ENCODE measurements at places on chromosomes 3 and 15. TPM values are rescaled to one million over a fixed set of nuclear protein-coding genes. Genes with fewer than 3 reads are reported as not detected.
A peak's percentile ranks its signal among the peaks of the same experiment; 100 is the strongest.

GRCh38 chr3:72673011-72673771, 175.1 kb downstream of the SHQ1 start:
- DNase-seq, result no peak

Gene SOX14
- not detected for total RNA-seq

DNA sequence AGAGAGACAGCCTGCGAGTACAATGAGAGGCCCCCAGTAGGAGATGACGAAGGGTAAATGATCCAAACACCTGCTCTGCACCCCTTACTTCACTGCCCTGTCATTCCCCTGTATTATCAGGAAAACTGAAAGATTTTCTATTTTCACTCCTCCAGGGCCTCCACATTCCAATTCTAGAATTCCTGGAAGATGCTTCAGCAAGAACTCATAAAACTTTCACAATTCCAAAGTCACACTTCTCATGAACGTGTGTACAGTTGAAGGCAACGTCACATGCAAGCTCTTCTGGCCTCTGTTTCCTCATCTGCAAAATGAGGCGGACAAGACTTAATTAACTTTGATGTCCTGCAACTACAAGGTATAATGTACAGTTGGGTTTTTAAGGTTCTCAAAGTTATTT, 62.8 kb upstream of the SPATA12 start:
- no peak for DNase-seq

DNA sequence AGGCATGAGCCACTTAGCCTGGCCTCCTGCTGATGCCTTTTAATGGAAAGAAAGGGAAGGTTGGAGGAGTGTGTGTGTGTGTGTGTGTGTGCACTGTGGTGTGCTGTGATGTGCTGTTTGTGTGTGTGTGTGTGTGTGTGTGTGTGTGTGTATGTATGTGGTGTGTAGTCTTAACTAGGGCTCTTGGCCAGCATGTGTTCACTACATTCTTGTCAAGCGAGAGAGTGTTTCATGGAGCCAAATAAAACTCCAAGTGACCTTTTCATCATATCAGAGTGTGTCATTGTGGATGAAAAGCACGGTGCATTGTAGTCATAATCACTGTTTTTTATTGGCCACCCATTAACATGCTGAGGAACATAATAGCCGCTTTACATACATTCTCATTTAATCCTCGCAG, 30.8 kb upstream of the BHLHE40 start:
- DNase-seq, result no peak

- peak; percentile 22 for DNase-seq
These were observed 95.1 kb upstream of the PDZRN3 start for GRCh38 chr3:73719861-73720260.

DNA sequence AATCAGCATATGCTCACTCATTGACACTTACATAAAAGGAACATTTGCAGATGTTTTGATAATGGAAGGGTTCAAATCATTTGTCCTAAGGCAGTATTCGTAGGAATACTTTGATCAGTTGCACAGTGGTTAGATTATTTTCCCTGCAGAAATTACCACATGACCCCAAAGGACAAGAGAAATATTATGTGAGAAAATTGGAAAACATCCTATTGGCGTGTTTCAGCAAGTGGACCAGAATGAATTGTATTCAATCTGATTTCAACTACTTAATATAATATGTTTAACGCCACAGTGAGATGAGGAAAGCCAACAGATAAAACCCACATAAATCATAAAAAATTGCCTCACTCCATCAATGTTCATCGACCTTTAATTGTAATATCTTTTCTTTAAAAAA, 195.0 kb upstream of the MDFIC2 start:
- no peak for DNase-seq

Gene CHDH
- 33.4 TPM for total RNA-seq

DNA sequence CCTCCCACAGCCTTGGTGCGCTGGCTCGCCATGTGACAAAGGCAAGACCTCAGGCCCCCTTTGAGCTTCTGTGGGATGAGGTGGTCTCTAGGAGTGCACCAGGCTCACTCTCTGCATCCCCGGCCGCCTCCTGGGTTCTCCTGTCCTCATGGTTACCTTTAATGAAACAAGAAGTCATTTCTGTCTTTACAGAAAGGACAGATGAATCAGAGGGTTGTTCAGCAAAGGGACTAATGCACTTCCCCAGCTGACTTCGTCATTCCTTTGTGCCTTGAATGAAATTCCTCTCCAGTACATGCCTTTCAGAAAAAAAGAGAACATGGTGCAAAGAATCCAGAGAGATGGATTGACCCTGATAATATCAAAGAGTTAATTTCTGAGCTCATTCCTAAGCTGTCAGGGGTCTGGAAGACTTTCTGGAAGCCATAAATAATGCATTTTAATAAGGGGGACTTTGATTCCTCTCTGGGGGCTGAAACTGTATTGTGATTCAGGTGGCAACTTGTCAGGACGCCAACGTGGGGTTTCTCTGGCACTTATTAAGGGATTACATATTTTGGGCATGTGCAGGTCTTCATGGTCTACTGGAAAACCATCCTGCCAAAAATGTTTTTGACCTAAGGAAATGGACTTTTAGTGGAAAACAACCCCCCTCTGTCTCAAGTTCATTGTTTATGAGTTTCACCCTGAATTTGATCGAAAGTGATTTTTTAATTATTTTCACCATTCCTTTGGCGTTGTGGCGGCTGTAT, 122.7 kb downstream of the FBLN2 start:
- DNase-seq, result no peak

GRCh38 chr15:86055688-86056087, 24.0 kb upstream of the AGBL1 start:
- DNase-seq, result no peak

GRCh38 chr15:39281094-39281493, 299.8 kb upstream of the THBS1 start:
- DNase-seq, result no peak

Gene HERC2
- total RNA-seq, result 58.4 TPM

Measured in kidney (tissue), 22 donors.